Kidney epithelial cell (primary cell): ENCODE measurements at places on chromosomes 11 and 22. TPM values are rescaled to one million over a fixed set of nuclear protein-coding genes. Genes with fewer than 3 reads are reported as not detected.

LIF gene
- total RNA-seq = 108 and 112 TPM in 2 replicates

MB gene
- not detected in 2 replicates for total RNA-seq

CLDN5 gene
- total RNA-seq = 1.6 and 1.7 TPM in 2 replicates

- DNase-seq = no peak
These were observed 71.4 kb downstream of the BUD13 start for GRCh38 chr11:116701297-116701801.

- no peak for DNase-seq
These were observed 4.6 kb downstream of the LRRC32 start for GRCh38 chr11:76665921-76666351.

- no peak for DNase-seq
These were observed 1491.4 kb downstream of the LRRC4C start for GRCh38 chr11:39968071-39968470.

DNA sequence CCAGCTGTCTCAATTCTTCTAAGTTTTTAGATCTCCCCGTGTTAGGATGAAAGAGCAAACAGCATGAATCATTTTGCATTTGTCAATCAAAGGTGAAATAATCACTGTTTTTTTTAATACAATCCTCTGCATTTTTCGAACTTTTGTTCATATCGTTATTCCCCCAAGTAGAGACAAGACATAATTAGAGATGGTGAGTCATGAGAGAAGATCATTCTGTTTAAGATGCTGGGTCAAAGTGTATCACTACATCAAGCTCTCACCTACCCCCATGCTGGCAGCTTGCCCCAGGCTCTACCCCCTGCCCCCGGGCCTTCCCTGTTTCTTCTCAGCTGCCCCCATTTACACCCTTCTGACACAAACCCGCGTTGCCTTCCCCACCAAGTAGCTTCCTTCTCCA is 30.5 kb upstream of the MYO18B start:
- no peak for DNase-seq

DNA sequence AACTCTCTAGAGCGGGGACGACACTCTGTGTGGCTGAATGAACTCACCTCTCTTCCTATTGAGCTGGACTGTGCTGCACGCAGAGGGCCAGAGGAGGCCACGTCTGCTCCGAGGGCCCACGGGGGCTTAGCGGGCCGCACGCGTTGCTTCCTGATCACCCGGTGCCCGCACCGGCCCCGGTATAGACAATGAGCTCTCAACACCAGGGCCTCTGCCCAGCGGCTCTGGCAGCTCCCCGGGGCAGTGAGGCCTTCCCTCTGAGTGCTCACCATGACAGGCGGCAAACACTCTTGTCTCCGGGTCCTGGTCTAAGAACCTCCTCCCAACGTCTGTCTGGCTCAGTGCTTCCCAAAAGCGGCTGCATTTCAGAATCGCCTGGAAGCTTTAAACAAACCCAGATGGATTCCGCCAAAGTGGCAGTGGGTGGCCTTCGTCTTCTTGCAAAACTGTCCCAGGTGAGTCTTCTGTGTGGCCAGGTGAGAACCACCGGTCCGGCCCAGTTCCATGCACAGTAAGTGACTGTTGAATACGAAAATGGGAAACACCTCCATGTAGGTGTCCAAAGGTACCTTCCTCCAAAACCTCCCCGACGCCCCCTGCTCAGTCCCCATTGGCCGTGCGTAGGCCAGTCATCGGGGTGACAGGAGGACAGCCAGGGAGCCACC is 47.8 kb upstream of the CCND1 start:
- DNase-seq = no peak
